ENCODE measurements at places on chromosomes 1 and 21.

GRCh38 chr1:246837418-246838117, 94.2 kb downstream of the AHCTF1 start:
- DNase-seq, result no peak

- no peak for DNase-seq
Measured at GRCh38 chr1:118077331-118078045, 107.5 kb downstream of the SPAG17 start.

- peak; percentile 7 for DNase-seq
Measured at GRCh38 chr1:53588053-53588779, 129.0 kb downstream of the DMRTB1 start.

DNA sequence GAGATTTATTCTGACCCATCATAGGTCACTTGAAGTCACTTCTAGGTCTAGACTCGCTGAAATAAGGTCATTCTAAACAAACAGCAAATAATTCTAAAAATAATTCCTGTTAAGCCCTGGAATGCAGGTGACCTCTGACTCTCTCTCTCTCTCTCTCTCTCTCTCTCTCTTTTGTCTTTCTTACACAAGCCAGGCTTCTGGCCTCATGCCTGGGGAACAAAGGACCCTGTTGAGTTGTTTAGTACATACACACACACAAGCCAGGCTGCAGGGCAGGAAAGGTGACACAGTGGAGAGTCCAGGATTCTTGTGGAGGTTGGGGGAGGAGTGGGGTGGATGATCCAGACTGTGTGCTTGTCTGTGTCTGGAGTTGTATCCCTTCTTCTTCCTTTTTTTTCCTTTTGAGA, 4.0 kb upstream of the MEX3A start:
- DNase-seq, result no peak

GRCh38 chr1:17113963-17114362, 5.3 kb downstream of the PADI2 start:
- DNase-seq, result no peak

DNA sequence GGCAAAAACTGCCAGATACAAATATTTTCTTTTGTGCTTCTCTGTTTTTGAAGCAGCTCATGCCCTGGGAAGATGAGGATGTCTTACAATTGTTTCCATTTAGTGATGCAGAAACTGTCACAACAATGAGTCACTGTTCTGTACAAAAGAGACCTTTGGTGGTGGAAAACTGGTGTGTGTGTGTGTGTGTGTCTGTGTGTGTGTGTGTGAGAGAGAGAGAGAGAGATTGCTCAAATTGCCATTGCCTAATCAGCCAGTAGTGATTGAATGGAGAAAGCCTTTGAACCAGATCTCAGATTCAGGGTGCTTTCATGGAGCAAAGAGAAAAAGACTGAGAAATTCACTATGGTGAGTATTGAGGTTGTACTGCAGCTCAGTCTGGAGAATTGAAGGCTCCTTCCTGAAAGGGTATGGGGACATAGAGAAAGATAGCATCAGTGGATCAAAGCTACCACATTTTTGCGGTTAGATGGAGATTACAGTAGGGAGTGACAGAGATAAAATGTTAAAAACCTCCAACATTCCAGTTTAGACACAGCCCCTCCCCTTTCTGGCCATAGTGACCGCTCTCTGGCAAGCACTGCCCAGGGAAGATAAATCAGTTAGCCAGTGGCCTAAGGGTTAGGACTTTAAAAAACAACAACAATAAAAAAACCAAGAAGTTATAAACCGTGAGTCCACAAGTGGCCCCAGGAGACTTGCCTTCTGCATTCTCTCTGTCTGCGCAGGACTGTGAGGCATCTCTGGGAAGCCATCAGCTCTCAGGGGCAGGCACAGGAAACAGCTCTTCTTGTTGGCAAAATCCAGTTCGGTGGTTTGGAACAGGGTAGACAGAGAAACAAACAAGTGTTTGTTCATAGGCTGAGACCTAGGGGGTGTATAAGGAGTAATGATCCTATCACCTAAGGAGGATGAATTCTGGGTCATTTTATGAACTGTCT, 406.5 kb downstream of the DUSP10 start:
- DNase-seq, result peak; percentile 4

DNA sequence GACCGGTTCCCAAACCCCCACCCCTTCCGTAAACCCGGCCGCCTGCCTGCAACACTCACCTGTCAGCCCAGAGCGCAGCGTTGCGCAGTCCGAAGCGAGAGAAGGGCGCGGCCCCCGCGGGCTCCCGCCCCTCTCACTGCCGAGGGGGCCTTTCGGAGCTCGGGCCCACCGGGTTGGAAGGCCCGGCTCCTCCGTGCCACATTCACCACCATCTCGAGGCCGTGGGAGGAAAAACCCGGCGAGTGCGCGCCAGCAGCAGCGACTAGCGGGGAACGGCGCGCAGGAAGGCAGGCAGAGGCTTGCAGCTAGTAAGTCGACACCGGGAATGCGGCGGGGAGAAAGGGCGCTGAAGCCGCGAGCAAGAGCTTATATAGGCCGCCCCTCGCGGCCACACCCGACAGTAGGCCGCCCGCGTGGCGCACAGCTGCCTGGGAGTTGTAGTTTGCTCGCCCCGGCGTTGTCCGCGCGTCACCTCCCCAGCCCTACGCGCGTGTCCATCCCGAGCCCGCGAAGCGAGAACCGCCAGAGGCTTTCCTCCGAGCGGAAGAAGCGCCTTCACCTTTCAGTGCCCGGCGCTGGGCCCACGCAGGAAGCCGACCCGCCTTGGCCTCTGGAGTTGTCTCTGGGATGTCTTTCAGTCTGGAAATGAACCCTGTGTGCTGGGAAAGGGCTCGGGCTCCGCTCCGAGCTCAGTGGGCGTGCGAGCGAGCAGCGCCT, 10.4 kb upstream of the RAB42 start:
- peak; percentile 98 for DNase-seq

GRCh38 chr1:112934577-112934976, 21.4 kb downstream of the SLC16A1 start:
- no peak for DNase-seq

- no peak for DNase-seq
Measured at GRCh38 chr1:112040891-112041740, 51.6 kb upstream of the KCND3 start.
